ENCODE measurements at places on chromosomes 12 and 14. TPM values are rescaled to one million over a fixed set of nuclear protein-coding genes. Genes with fewer than 3 reads are reported as not detected.

The OR6S1 gene
- total RNA-seq = not detected

The CIROP gene
- not detected for total RNA-seq

The DTX1 gene
- total RNA-seq = 80.9 TPM

The IQSEC3 gene
- 3.3 TPM for total RNA-seq

The RNASE8 gene
- total RNA-seq = not detected

The KCNJ8 gene
- 20.4 TPM for total RNA-seq

The CCDC197 gene
- total RNA-seq = not detected

The NAV3 gene
- 24.3 TPM for total RNA-seq

The SPIC gene
- total RNA-seq = not detected

The TTC7B gene
- 37.7 TPM for total RNA-seq

The TGM1 gene
- 109 TPM for total RNA-seq

The ENTPD5 gene
- total RNA-seq = 12.5 TPM

The HOXC11 gene
- total RNA-seq = not detected

The CISTR gene
- not detected for total RNA-seq

The MBIP gene
- 13.5 TPM for total RNA-seq

The PLBD1 gene
- 21.4 TPM for total RNA-seq

The SRRM4 gene
- not detected for total RNA-seq

The CATSPERB gene
- 4.6 TPM for total RNA-seq

The CEBPE gene
- 0.37 TPM for total RNA-seq

The NOS1 gene
- total RNA-seq = 0.13 TPM

The CLEC9A gene
- not detected for total RNA-seq

The NOXRED1 gene
- total RNA-seq = 0.47 TPM

The PLEKHH1 gene
- total RNA-seq = 7.5 TPM

The TMEM132D gene
- total RNA-seq = not detected

The NOVA1 gene
- 30.8 TPM for total RNA-seq

The SPTB gene
- total RNA-seq = 3.5 TPM

The DBX2 gene
- total RNA-seq = 0.74 TPM

The TAS2R10 gene
- total RNA-seq = not detected

The ANG gene
- total RNA-seq = 24.4 TPM

The LYSET gene
- 7.4 TPM for total RNA-seq

The CLEC1B gene
- not detected for total RNA-seq

The KRT80 gene
- 0.37 TPM for total RNA-seq

The PAPLN gene
- total RNA-seq = 15.4 TPM

The FIGNL2 gene
- total RNA-seq = not detected

The APPL2 gene
- total RNA-seq = 39.9 TPM

The KIF26A gene
- 0.74 TPM for total RNA-seq

The ATP5F1B gene
- 368 TPM for total RNA-seq

The LTBR gene
- total RNA-seq = 171 TPM

The MED13L gene
- total RNA-seq = 251 TPM

The UNC79 gene
- total RNA-seq = 0.06 TPM

The FZD10 gene
- total RNA-seq = 3.8 TPM

The CRACR2A gene
- 2.2 TPM for total RNA-seq
